ENCODE measurements at places on chromosomes 2 and 18.

- no peak for DNase-seq
These were observed 304.8 kb downstream of the PDE11A start for GRCh38 chr2:177767768-177768167.

- DNase-seq: no peak
These were observed 264.4 kb downstream of the AFF3 start for GRCh38 chr2:99877963-99878362.

DNA sequence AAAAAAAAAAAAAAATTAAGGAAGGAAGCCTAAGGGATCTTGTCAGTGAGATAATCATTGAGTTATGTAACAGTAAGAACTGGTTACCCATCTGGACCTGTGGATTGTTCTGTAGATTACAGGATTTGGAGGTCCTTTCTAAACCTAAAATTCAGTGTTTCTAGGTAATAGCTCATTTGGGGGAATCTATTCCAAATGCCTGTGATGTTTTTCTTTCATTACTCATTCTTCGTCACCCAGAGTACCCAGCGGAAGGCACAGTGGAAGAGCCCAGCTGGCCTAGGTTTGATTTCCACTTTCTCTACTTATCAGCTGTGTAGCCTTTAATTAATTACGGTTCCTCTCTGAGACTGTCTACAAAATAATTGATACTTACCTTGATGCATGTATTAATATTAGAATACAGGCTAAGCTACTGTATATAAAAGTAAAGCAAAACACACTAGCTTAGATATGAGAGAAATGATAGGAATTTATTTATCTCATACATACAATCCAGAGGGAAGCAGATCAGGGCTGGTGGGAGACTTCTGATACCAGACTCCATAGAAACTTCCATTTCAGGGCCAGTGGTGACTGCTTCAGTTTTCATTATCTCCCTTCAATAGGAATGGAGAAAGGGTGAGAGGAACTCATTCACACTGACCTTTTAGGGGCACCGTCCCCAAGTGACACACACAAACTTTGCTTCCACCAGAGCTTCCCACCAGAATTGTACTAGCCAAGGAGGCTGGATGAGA, 115.8 kb upstream of the NOSTRIN start:
- no peak for DNase-seq

- no peak for DNase-seq
These were observed 36.7 kb downstream of the MCFD2 start for GRCh38 chr2:46878886-46879285.

GRCh38 chr2:7203056-7203467, 285.9 kb downstream of the RNF144A start:
- no peak for DNase-seq

GRCh38 chr18:3612315-3612714, 162.3 kb downstream of the TGIF1 start:
- no peak for DNase-seq

DNA sequence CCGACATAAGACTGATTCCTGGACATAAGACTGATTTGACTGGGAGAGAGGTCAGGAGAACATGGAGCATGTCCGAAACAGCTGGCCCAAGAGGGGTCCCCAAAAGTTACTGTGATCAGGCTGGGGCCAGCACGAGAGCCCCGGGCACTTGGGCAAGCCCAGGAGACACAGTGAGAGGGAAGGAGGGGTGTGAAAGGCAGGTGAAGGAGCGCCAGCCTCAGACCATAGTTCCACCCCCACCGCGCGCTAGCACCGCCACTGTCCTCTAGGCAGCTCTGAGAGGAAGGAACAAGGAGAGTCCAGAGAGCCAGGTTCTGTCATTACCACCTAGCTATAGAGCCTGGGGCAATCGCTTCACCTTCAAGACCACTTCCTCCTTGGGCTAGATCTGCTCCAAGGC, 78.2 kb upstream of the DAPL1 start:
- no peak for DNase-seq

DNA sequence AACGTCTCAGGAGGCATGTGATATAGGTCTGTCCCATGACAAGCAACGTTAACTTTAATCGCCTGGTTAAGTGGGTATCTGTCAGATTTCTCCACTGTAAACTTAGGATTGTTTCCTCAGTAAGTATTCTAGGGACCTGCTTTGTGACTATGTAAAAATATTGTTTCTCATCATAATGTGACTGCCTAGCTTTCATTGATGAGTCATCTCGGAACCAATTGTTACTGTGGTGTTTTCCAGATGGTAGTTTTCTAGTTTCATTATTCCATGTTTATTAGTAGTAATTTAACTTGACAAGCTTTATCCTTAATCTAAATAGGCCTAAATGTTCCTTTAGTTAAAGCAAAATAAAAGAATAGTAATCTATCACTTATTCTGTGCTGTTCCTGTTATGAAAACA, 28.2 kb upstream of the GATA6 start:
- no peak for DNase-seq

DNA sequence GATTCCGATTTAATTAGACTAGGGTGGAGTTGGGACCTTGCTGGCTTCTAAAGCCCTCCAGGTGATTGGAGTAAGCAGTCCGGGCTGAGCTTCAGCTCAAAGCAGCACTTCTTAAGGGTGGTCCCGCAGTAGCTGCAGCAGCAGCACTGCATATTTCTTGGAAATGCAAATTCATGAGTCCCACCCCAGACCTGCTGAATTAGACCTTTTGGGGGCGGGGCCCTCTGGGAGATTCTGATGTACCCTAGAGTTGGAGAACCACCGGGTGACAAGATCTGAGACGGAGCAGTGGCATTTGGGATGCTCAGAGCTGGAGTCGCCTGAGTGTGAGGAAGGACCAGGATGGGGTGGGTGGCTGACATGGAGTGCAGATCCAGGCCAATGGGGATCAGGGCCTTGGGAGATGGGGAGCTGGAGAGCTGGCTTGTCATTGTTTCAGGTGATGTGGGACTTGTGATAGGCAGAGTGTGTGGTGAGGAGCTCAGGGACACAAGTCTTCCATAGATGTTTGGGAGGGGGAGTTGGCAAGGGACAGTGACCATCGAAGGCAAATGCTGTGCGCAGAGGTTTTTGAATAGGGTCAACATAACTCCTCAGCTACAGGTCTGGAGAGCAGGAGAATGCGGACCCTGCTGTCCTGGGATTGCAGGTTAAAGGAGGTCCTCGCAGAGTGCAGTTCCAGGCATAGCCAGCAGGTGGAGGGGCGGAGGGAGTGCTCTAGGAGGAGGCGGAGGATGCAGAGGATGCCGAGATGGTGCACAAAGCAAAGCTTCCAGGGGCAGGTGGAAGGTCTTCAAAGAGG, 130.9 kb upstream of the RAB12 start:
- no peak for DNase-seq

DNA sequence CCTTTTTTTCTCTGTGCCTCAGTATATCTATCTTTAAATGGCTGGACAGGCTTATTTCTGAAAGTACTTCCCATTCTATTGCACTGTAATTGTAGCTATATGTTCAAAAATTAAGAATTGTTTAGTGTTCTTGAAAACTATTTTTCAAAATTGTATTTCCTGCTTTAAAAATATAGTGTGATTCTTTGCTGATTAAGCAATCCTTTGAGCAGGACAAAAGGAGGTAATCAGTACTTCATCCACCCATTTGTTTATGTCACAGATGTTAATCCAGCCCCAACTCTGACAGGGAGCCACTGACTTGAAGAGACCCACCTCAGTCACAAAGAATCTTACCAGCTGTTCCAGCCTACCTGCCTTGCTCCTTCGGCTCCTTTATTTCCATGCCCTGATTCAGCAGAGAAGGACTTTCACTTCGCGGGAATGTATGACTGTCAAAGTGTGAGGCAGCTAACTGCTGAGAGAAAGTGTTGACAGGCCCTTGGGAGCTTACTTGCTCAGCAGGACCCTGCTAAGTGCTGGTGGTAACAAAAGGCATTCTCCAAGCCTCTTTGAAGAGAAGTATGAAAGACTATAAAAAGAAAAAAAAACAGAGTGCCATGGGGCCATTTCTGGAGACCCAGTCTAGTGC, 393.3 kb upstream of the CYRIA start:
- no peak for DNase-seq

DNA sequence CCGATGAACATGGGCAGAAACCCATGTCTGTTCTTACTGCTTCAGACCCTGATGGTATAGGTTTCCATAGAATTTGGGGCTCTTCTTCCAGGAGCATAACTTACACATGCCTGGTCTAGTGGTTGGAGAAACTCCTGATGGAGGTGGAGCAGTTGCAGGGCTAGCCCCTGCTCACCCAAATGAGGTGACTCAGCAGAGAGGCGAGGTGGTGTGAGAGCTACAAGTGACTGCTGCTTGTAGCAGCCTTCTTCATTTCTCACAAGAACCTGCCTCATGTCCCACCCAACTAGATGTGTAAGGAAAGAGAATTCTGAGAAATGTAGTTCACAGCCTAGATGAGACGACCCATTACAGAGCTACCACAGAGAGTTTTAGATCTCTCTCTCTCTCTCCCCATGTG, 105.3 kb downstream of the ZNF407 start:
- no peak for DNase-seq

DNA sequence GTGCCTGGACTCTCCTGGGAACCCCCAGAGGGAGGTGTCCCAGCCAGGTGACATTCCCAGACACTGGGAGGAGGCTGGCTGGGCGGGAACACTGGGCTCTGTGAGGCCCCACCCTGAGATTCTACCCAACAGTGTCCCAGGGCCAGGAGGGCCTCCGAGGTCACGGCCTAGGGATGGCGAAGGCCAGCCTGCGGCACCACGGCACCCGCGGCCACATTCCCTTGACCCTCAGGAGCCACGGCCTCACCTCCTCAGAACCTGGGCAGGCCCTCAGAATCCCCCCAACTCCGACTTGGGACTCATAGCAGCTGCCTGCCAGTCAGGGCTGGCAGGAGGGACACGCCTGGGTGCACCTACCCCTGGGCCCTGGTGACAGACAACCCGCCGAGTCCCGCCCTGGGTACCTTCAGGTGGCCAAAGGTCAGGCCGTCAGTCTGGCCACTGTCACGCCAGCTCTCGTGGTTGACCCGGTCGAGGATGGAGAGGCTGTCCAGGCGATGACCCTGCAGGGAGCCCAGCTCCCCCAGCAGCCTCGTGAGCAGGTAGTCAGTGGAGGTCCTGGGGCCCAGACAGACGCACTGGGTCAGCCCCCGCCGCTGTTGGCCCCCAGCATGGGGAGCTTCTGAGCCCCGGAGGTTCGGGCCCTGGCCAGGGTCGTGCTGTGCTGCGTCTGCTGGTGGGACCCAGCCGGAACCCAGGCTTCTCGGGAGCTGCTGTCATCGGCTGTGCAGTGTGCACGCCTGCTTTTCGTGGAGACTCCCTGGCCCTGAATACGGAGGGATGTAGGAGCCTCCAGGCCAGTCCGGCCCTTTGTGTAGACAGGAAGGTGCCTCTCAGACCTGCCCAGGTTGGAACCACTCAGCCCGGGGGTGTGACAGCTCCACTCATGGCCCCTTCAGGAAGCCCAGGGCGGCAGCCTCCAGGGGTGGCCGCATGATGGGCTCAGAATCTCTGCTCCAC, 6.1 kb downstream of the MAB21L4 start:
- DNase-seq: no peak

DNA sequence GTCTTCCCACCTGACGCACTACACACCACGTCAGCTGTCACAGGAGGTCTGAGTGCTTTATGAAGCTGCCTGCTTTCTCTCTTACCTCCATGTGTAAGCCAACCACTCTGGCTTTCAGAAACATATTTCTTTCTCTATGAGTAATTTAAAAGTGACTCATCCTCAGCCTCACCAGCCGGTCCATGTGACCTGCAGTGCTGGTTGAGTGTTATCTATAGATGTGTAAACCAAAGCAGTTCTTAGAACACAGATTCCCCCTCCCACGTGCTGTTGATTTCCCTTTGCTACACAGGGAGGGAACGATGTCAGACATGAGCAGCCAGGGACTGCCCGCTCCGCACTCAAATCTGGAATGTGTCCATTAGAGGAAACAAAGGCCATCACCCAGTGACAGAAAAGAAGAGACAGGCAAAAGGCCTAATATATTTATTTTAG, 157.8 kb downstream of the BCL2 start:
- no peak for DNase-seq

- DNase-seq: no peak
These were observed 81.3 kb downstream of the RTTN start for GRCh38 chr18:70124139-70124538.

Data from left lung (tissue), 14 donors.